ENCODE measurements at places on chromosomes 11 and 22. TPM values are rescaled to one million over a fixed set of nuclear protein-coding genes. Genes with fewer than 3 reads are reported as not detected.
A peak's percentile ranks its signal among the peaks of the same experiment; 100 is the strongest.

DNA sequence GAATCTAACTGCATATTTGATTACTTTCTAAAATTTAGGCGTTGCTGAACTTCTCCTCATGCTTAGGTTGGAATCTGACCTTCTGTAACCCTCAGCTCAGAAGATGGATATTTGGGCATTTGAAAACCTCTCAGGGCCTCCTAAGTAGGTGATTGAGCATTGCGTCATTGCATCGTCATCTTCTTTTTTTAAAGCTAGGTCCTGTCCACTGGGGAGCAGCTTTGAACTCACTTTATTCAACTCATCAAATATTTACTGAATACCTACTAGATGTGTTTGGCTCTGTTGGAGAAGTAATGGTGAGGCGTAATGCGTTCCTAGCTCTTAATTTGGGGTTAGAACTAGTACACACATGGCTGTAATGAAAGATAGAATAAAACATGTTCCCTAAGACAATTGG lies 56.8 kb downstream of the ZBTB16 start:
- H3K4me3 ChIP-seq = no peak overlapping the region
- DNase-seq = no peak
- no peaks in the 10 kb centered on the region for H3K36me3 ChIP-seq
- H3K27ac ChIP-seq = peak overlapping the region; percentile 58
- H3K4me1 ChIP-seq = peaks cover 66% of the 10 kb centered on the region
- H3K27me3 ChIP-seq = no peaks in the 10 kb centered on the region

DNA sequence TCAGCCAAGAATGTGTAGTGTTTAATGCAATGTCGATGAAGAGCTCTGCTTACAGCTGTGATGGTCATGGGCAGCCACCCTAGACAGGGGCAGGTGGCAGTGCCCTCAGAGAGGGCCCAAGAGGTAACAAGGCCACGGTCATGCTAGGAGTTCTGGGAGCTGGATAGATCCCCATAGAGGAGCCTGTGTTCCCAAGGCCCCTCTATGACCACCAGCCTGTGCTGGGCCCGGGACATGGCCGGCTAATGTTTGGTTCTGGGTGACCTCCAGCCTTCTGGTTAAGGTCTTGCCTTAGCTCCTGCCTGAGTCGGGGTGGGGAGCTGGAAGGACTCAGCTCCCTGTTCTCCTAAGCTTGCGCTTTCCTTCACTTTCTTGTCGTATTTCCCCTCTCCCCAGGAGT lies 65.1 kb downstream of the GRIK4 start:
- no peak overlapping the region for H3K4me3 ChIP-seq
- no peaks in the 10 kb centered on the region for H3K4me1 ChIP-seq

DNA sequence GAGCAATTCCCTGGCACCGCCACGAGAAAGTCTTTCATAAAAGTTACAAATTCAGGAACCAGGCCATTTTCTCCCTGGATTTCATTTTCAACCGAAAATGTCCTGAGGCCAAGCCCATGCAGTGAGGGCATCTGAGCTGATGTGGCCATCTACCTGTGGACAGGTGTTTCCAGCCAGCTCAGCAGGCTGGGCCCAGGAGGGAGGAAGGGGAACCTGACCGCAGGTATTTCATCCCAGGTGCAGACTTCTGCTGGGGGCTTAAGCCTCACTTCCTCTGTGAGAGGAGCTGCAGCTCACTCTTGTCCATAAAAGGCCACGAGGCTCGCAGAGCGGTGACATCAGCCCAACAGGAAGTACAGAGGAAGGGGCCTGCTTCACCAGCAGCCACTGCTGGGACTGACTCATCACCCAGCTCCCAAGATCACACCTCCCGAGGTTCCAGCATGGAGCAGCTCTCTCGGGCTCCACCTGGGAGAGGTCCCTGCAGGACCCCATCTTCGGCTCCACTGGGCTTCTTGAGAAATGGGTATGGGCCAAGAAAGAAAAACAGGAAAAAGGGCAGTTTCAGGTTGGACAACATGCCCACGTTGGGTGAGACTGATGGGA lies 56.4 kb downstream of the MYH9 start:
- no peak overlapping the region for H3K4me3 ChIP-seq
- H3K27ac ChIP-seq = peak overlapping the region; percentile 92
- H3K27me3 ChIP-seq = no peaks in the 10 kb centered on the region
- peaks cover 2% of the 10 kb centered on the region for H3K36me3 ChIP-seq
- DNase-seq = peak; percentile 84

DNA sequence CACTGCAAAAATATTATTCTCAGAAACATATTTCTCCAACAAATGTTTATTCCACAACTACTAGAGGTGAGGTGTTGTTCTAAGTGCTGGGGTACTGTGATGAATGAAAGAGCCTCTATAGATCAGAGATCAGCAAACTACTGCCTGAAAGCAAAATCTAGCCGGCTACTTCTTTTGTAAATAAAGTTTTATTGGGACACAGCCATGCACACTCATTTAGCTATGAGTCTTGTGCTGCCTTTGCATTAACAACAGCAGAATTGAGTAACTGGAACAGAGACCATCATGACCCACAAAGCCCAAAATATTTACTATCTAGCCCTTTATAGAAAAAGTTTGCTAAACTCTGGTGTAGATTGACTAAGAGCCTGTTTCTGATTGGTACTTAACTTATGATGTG lies 37.1 kb upstream of the CRYBB3 start:
- no peak overlapping the region for H3K4me3 ChIP-seq
- no peak overlapping the region for H3K27ac ChIP-seq
- H3K4me1 ChIP-seq = no peaks in the 10 kb centered on the region
- DNase-seq = no peak
- H3K36me3 ChIP-seq = no peaks in the 10 kb centered on the region
- no peaks in the 10 kb centered on the region for H3K27me3 ChIP-seq

DNA sequence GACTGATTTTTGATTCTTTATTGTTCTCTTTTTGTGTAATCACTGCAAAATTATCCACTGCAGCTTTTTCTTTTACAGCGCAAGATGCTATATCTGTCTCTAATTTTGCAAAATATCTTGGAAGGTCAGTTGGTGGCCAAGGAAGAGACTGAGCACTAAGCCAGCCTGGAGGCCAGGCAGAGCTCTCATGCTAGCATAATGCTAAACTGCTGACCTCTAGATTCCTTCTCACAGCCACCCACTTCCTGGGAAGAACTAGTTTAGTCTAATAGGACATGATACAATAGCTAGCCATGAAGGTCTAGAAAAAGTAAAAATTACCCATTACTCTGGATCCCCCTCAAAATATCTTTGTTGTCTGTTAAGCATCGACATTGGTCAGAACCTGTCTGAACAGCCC lies 227.2 kb upstream of the ARHGAP20 start:
- H3K4me3 ChIP-seq = no peak overlapping the region
- no peaks in the 10 kb centered on the region for H3K27me3 ChIP-seq
- no peak overlapping the region for H3K27ac ChIP-seq

- H3K27me3 ChIP-seq = no peaks in the 10 kb centered on the region
- no peaks in the 10 kb centered on the region for H3K4me1 ChIP-seq
These were observed 42.1 kb downstream of the RIBC2 start for GRCh38 chr22:45455621-45456020.

GRCh38 chr11:87190071-87190470 lies 152.3 kb downstream of the TMEM135 start:
- H3K4me3 ChIP-seq = no peak overlapping the region
- no peaks in the 10 kb centered on the region for H3K4me1 ChIP-seq
- H3K36me3 ChIP-seq = no peaks in the 10 kb centered on the region
- no peaks in the 10 kb centered on the region for H3K27me3 ChIP-seq
- no peak overlapping the region for H3K27ac ChIP-seq

GRCh38 chr11:61111786-61112517 lies 9.7 kb downstream of the CD5 start:
- H3K36me3 ChIP-seq = no peaks in the 10 kb centered on the region
- no peaks in the 10 kb centered on the region for H3K4me1 ChIP-seq
- no peak for DNase-seq
- no peak overlapping the region for H3K27ac ChIP-seq
- H3K4me3 ChIP-seq = no peak overlapping the region

DNA sequence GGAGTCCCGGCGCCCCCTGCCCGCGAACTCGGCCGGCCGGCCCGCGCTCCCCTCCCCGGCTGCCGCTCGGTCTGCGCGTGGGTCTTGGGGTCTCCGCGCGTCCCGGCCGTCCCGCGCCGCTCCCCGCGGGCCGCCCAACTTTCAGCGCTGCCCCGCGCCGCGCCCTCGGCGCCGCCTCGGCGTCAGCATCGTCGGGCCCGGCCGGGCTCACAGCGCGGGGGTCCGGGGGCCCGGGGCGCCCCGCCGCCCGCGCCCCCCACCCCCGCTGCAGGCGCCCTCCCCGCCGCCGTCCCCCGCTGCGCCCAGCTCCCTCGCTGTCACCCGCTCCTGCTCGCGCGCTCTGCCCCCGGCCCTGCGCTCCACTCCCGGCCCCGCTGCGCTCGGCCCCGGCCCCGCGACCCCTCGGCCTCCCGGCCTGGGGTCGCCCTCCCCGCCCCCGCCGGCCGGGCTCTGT lies at the start of gene KCNJ4:
KCNJ4 (minus strand) TSS at position 124 of the 454 bp plus-strand sequence. CDS start 27,067 bp downstream, outside the sequence.
- peaks cover 96% of the 10 kb centered on the region for H3K27me3 ChIP-seq
- H3K4me3 ChIP-seq = peak within 1 kb of the TSS; percentile 30
- peaks cover 13% of the 10 kb centered on the region for H3K4me1 ChIP-seq
- DNase-seq = no peak
- no peak within 1 kb of the TSS for H3K27ac ChIP-seq
- H3K36me3 ChIP-seq = no peaks in the 10 kb centered on the region

DNA sequence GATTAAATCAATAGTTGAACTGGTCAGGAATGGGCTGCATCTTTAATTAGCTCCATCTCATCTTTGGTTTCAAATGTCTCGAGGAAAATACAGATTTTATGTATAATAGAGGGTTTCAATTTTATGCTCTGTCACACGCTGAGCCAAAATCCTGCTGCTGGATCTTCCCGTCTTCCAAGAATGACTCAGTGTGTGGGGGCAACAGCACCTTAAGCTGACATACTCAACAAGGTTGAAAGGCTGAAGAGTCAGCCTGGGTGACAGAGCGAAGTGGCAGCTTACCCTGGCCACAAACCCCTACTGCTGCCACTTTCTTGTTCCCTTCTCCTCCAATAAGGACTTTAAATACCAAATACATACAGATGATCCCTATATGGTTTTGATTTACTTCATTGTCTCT lies 9.0 kb upstream of the PCF11 start:
- no peaks in the 10 kb centered on the region for H3K36me3 ChIP-seq
- H3K4me3 ChIP-seq = no peak overlapping the region
- no peak overlapping the region for H3K27ac ChIP-seq
- H3K4me1 ChIP-seq = peaks cover 4% of the 10 kb centered on the region
- no peak for DNase-seq

GRCh38 chr22:25572708-25573171 lies 8.3 kb downstream of the GRK3 start:
- H3K4me3 ChIP-seq = no peak overlapping the region
- no peak overlapping the region for H3K27ac ChIP-seq
- H3K36me3 ChIP-seq = no peaks in the 10 kb centered on the region
- no peaks in the 10 kb centered on the region for H3K4me1 ChIP-seq

Gene DTX4
- total RNA-seq = 78.2 TPM

Gene CTSF
- total RNA-seq = 40.6 TPM

Gene MAPK8IP2
- 3.4 TPM for total RNA-seq

Gene PIK3IP1
- 32.1 TPM for total RNA-seq

Gene MISFA
- total RNA-seq = not detected

Gene SLC22A25
- total RNA-seq = not detected

Gene BIRC3
- 57.8 TPM for total RNA-seq

Gene TTC36
- 17.9 TPM for total RNA-seq

Gene MTNR1B
- total RNA-seq = not detected

Gene MRGPRF
- total RNA-seq = 22.5 TPM

Gene DEFB131B
- not detected for total RNA-seq
